ENCODE measurements at places on chromosomes 5 and 9.

GRCh38 chr5:36575361-36575781 lies 31.0 kb upstream of the SLC1A3 start:
- no peak for DNase-seq

DNA sequence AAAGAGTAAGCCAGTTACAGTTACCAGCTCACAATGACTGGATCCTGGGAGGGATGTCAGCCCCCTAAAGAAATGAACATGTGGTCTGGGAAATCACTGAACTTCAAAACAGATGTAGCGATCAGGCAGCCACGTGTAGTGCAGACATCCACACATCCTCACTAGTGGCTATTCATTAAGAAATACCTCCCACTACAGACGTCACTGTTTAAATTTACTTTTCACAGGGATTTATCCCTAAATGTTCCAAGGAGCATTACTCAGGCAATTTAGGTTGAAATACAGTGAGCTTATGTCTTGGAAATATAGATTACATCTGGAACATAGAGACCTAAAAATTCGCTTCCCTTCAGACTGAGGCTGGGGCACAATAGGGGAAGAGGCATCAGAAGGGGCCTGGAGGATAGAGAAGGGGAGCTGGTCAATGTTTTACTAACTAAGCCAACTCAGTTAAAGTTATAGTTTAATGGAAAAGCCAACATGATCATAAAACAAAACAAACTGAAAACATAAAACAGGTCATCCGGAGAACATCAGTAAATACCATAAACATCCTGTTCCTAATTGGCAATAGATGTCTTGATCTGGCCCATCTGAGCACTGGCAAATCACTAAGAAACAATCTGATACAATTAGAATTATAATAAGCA lies 92.3 kb downstream of the FANCC start:
- DNase-seq: no peak

GRCh38 chr5:56386046-56386445 lies 152.9 kb upstream of the ANKRD55 start:
- no peak for DNase-seq

DNA sequence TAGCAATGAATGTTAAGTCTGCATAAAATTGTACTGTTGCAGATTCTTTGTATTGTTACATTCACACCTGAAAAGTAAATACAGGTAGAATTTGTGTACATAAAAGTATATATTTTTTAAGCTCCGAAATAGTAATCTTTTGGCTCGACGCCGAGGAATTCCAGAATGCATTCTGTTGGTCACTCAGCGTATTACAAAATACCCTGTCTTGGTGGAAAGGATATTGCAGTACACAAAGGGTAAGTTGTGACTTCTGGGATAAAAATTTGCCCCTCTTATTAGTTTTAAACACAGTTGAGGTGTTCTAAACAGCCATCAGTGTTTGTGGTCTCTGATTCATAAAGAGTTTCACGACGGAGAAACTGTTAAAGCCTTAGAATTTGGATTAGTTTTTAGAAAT lies 257.6 kb downstream of the ARHGEF28 start:
- no peak for DNase-seq

DNA sequence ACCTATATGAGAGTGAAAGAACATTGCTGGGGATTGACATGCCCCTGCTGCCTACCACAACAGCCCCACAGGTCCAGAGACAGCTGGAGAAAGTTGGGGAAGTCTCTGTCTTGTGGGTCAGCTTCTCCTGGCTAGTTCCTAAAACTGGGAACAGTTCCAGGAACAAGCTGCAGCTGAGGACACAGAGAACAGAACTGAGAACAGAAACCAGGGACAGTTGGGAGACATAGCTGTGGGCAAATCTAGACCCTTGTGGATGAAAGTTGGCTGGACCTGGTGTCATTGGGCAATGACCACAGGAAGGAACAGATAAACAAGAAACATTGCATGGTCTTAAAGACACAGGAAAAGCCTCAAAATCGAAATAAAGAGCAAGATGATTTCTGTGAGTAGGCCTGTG lies 58.3 kb upstream of the MOCS2 start:
- no peak for DNase-seq

- no peak for DNase-seq
Measured at GRCh38 chr9:37026931-37027581, 7.0 kb downstream of the PAX5 start.

GRCh38 chr5:1429066-1429465 lies 16.2 kb downstream of the SLC6A3 start:
- DNase-seq: no peak

DNA sequence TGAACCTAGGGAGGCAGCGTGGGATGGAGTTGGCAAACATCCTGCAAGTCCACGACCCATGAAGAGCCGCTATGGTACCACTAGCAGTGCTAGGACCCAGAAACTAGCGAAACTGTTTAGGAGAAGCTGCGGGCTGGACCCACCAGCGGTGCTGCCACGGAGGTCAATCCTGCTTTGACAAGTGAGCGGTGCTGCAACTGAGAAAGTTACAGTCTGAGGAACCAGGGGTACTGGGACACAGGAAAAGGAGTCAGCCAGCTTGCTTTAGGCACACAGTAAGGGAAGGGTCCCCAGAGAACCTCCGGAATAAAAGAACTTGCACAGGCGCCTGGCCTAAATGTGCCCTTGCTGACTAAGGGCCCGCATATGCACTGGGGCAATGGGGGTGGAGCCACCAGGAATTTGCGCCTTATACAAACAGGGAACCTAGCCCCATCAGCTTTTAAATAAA lies 23.6 kb upstream of the ANXA2R start:
- no peak for DNase-seq

- peak; percentile 33 for DNase-seq
Measured at GRCh38 chr5:178279723-178280438, 47.3 kb upstream of the PHYKPL start.

GRCh38 chr5:90297045-90297764 lies 112.4 kb downstream of the CETN3 start:
- DNase-seq: no peak

DNA sequence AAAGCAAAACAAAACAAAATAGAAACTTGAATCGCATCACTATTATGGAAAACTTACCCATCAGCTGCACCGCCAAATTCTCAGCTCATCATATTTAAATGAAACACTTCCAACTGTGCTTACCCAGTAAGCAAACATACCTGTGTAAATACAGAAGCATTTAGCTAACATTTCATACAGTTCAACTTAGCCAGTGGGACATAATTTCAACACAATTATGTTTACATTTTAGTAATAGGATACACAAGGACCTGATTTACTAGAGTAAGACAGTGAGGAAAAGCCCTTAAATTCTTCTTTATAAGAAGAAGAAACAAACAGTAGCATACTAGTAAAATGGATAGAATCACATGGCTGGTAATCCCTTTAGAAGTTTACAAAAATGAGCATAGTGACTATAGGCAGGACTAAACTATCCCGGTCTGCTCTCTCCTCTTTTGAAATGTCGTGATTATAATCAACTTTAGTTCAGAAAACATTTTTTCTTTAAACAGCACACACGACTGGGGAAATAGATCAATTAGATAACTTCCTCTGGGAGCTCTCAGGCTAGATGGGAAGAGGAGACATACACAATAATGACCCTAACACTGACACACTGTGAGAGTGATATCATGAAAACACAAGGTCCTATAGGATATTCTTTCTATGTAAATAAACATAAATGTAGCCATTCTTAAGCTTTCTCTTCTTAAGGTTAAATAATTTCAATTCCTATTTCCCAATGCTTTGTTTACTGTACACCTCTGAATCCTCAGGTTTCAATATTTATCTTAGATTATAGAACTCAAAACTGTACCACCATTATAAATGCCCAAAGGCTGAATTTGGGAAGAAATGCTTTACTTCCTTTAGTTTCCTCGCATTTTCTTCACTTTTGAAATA lies 15.9 kb upstream of the CDC20B start:
- no peak for DNase-seq

- DNase-seq: no peak
Measured at GRCh38 chr5:63029891-63030290, 451.3 kb downstream of the LRRC70 start.

- DNase-seq: no peak
Measured at GRCh38 chr5:69261034-69261433, 26.3 kb downstream of the CDK7 start.

GRCh38 chr9:111913159-111913558 lies 16.5 kb downstream of the UGCG start:
- no peak for DNase-seq

- no peak for DNase-seq
Measured at GRCh38 chr9:131621551-131622358, 76.4 kb downstream of the PRRT1B start.

- DNase-seq: no peak
Measured at GRCh38 chr5:171627936-171628632, 157.5 kb upstream of the SMIM23 start.

DNA sequence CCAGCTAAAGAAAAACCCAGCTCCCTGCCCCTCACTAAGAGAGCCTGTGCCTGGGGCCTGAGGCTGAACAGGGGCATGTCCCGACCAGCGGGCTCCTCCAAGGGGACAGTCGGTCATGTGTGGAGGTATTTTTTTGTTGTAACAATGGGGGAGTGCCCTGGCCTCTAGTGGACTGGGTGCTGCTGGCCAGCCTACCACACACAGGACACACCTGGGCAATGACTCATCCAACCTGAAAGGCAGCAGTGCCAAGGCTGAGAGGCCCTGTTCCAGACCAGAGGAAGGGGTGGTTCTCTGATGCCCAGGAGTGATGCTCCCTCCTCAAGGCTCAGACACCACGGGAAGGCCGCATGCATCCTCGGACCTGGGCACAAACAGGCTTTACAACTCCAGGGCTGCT lies 181.5 kb downstream of the OLFM1 start:
- no peak for DNase-seq

DNA sequence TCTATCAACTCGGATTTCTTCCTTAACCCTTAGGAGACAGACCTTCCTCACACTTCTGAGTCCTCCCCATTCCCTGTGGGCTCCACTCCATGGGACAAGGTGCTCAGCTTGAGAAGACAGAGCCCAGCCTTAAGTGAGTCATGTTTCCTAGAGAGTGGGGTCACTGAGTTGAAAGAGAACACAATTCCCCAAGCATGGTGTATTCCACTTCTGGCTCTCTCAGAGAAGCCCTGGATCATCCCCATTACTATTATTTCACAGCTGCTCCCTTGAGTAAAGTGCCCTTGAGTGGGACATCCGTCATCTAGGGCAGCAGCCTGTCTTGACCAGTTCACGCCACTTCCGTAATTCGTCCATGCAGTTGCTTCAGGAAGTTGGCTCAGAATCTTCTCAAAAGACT lies 604.8 kb downstream of the BNC2 start:
- DNase-seq: no peak

GRCh38 chr5:138514021-138514420 lies 29.0 kb downstream of the ETF1 start:
- no peak for DNase-seq

DNA sequence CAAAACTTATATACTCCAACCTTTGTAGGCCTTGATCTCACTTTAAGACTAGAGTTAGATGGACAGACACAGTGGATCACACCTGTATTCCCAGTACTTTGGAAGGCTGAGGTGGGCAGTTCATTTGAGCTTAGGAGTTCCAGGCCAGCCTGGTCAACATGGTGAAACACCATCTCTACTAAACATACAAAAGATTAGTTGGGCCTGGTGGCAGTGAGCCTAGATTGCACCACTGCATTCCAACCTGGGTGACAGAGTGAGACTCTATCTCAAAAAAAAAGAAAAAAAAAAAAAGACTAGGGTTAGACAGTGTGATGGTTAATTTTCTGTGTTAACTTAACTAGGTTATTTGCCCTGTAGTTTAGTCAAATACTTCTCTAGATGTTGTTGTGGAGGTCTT lies 74.1 kb downstream of the CFAP95 start:
- DNase-seq: no peak

DNA sequence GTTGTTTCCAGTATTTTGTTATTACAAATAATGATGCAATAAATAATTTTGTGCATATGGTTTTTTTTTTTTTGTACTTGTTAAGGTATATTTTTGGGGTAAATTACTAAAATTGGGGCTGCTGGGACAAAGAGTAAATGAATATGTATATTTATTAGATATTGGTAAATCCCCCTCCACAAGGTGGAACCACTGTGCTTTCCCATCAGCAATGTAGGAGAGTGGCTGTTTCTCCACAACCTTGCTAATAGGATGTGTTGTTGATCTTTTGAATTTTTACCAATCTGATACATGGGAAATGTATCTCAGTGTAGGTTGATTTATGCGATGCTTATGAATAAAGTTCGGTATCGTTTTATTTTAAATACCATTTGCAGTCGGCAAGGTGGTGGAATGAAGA lies 118.1 kb downstream of the TRPM3 start:
- no peak for DNase-seq

DNA sequence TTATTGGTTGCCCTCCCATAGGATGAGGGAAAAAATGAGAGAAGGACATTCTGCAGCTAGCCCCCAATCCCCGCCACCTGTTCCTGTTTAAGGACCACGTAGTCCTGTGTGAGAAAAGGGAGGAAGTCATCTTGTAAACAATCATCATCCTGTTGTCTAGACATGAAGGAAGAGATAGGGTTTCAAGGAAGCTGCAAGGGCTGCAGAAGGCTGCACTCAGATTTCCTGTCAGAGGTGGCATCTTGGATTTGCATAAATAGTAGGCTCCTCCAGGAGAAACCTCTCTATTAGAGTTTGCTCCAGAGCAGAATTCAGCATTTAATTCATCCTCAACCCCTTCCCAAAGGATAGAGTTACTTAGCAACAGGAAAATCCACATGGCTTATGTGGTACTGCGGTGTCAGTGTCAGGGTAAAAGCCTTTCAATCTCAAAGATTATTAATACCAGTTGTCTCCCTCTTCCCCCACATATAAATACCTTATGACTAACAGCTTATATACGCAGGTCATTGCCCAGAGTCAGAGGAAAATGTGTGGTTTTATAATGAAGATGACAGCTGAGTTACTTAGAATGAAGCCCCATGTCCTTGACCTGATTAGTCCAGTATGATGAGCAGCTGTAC lies 4.6 kb upstream of the DNAJC18 start:
- DNase-seq: no peak

DNA sequence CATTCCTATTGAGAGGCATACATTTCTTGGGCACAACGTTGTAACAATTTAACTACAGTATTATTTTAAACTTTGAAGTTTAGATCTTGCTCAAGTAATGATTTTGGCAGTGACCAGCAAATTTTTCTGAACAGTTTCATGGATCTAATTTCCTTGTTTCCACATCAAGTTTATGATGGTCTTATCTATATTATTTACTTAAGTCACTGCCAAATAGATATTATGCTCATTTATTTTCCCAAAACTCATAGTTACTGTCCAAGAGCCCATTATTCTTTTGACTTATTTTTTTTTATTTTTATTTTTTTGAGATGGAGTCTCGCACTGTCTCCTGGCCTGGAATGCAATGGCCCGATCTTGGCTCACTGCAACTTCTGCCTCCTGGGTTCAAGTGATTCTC lies 86.5 kb upstream of the TLE4 start:
- DNase-seq: no peak

GRCh38 chr5:150787656-150788055 lies 9.1 kb downstream of the SMIM3 start:
- no peak for DNase-seq

DNA sequence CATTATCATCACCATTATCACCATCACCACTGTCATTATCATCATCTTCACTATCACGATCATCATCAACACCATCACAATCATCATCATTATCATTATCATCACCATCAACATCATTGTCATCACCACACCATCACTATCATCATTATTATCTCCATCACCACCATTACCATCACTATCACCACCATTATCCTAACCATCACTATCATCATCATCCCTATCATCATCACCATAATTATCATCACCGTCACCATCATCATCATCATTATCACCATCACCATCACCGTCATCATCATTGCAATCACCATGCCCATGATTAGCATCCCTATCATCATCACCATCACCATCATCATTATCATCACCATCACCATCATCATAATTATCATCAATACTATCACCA lies 311.9 kb downstream of the IRX2 start:
- DNase-seq: no peak

- DNase-seq: no peak
Measured at GRCh38 chr5:55633574-55634208, 78.4 kb downstream of the SLC38A9 start.
